NCI-H2081 (cell line): ENCODE measurements at places on chromosomes 2 and 18.

- no peak for DNase-seq
Observed at GRCh38 chr2:47236503-47237215, 81.6 kb upstream of the STPG4 start.

DNA sequence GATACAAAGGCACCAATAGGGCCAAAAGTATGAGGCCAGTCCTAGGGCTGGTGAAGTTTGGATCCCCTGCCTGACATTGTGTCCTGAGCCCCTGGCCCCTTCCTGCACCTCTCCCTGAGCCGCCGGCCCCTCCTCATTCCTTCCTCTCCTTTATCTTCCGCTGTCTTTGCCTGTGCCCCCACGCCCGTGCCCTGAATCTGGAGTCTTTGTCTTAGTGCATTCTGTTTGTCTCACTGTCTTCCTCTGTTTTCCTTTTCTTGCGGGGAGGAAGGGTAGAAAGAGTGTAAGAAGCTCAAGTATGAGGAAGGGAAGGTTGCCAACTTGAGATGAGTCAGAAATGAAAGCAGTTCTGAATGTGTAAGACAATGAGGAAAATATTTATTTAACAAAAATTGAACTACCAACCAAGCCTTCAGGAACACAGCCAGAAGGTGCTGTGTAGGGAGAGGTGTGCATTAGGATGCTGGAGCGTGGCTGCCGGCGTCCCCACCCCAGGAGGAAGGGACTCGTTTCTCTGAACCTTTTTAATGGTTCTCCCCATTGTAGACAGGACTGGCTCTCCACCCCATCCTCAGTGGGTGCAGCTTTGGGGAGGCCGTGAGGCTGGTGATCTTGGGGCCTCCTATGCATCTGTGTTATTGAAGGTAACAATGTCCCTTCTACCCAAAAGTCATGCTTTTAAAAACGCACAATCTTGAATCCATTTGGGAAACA lies 133.1 kb downstream of the NEDD4L start:
- no peak for DNase-seq

DNA sequence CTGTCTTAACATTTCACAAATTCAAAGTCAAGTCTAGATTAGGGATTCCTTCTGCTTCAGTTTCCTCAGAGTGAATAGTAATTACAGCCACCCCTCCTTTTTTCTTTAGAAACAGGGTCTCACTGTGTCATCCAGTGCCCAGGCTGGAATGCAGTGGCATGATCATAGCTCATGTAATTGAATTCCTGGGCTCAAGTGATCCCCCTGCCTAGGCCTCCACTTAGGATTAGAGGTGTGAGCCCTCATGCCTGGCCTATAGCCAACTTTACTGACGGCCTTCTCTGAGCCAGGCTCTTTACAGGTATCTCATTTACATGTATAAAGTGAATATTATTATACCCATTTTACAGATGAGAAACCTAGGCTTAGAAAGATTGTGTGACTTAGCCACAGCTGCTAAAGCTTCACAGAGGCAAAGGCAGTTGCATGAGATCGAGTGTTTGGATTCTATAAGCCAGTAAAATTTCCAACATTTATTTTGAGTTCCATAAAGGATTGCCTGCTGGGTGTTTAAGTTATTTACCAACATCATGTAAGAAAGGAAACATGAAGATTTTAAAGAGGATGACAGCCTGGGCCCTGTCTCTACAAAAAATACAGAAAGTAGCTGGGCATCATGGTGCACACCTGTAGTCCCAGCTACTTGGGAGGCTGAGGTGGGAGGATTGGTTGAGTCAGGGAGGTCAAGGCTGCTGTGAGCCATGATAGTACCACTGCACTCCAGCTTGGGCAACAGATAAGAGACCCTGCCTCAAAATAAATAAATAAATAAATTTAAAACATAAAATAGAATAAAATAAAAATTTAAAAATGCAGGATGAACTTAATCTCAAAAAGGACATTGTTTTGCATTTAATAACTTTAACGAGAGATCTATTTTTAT lies 1.8 kb downstream of the ENOSF1 start:
- DNase-seq, result no peak

DNA sequence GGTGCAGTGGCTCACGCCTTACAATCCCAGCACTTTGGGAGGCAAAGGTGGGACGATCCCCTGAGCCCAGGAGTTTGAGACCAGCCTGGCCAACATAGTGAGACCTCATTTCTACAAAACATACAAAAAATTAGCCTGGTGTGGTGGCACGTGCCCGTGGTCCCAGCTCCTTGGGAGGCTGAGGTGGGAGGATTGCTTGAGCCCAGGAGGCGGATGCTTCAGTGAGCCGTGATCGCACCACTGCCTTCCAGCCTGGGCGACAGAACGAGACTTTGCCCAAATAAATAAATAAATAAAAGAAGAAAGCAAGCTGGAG lies 91.7 kb upstream of the SEC11C start:
- no peak for DNase-seq

DNA sequence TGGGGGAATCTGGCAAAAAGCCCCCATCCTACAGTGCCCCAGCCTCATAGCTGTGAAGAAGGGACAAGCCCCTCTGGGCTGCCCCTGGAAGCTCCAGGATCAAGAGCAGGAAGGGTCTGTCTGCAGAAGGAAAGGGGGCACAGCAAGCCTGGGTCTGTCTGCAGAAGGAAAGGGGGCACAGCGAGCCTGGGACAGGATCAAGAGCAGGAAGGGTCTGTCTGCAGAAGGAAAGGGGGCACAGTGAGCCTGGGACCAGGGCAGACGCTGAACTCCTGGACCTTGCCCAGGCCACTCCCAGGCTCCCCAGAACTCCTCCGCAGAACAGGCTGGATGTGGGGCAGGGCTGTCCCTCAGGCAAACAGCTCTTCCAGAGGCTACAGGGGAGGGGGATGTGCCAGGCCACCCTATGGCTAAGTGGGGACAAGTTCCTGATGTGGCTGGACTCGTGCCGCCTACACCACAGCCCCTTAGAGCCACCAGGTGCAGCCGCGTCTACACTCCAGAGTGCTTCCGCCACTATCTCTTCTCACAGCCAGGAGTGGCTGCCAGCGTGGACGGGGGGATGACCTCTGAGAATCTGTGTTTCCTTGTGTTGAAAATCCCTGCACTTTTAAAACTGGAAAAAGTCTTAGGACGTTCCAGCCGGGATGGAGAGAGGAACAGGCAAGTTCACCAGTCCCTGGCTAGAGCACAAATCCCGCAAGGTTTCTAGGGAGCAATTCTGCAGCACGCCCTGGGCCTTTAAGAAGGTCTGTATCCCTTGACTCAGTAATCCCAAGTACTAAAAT lies 20.8 kb downstream of the KIF1A start:
- no peak for DNase-seq

DNA sequence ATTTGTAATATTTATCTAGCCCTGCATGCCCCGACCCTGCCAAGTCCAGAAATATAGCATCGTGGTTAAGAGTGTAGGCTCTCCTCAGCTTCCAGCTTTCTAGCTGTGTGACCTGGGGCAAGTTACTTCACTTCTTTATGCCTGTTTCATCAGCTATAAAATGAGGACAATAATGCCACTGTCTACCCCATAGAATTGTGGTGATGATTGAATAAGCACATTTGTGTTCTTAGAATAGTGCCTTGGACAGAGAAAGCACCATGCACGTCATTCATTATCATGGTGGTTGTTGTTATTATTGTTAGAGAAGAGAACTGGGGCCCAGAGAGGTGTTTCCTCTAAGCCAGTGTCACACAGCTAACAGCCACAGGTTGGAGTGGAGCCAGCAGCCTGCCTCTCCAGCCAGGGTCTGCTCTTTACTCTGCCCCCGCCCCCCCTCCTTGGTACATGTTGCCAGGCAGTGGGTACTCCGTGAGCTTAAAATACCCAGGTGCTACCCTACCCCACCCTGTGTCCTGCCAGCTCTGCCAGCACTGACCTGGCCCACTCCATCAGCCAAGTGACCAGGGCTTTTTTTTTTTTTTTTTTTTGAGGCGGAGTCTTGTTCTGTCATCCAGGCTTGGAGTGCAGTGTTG lies 202.1 kb downstream of the CTIF start:
- DNase-seq, result no peak

DNA sequence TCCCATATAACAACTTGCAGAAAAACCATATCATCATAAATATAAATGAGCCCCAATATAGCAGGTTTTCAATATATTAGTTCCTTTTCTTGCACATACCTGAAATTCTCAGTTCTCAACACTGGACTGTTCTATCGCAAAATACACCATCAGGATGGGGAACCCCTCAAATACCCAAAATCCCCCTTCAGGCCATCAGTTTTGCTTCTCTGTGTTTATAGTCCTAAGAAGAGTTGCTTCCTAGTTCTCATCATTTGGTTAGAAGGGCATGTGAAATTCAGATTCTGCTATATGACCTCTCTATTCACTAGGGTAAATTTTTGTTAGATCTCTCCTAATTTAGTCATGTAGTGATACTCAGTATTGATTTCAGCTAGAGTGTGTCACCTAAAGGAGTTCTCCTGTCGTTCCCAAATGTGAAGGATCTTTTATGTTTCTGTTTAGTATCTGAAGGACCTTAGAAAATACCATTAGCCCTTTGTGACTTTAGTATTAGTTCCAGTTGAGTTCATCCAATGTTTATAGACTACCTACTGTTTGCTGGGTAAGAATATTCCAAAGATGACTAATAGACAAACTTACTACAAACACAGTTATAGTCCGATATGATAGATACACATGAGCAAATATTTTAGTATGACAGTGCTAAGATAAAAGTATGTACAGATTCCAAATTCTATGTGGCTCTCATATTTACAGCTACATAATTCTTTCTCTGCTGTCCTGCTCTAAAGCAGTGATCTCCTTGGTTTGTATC lies 115.8 kb downstream of the TTC27 start:
- no peak for DNase-seq

GRCh38 chr2:54864096-54864495 lies 140.6 kb downstream of the EML6 start:
- DNase-seq, result no peak

- DNase-seq, result no peak
Observed at GRCh38 chr2:111149882-111150455, 29.3 kb downstream of the BCL2L11 start.

DNA sequence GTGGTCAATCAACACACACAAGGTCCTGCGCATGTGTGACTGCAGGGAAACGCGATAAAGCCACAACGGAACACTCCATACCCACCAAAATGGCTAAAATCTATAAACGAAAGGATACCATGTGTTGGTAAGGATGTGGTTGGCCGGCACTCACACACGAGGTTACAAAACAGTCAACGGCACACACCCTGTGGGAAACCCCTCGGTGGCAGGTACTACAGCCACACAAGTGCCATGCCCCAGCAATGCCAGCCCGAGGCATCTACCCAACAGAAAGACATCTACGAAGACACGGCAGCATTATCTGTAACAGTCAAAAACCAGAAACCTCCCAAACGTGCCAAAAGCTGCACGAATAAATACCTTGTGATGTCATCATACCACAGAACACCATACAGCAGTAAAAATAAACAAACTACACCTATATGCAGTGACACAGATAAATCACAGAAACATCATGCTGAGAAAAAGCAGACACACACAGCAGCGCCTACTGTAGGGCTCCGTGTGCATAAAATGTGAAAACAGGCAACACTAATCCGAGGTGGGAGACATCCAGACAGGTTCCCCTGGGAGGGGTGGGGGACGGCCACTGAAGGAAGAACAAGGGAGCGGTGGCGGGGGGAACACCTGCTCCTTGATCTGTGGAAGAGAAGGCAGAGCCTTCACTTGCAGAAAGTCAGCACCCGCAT lies 36.7 kb downstream of the HDAC4 start:
- no peak for DNase-seq

DNA sequence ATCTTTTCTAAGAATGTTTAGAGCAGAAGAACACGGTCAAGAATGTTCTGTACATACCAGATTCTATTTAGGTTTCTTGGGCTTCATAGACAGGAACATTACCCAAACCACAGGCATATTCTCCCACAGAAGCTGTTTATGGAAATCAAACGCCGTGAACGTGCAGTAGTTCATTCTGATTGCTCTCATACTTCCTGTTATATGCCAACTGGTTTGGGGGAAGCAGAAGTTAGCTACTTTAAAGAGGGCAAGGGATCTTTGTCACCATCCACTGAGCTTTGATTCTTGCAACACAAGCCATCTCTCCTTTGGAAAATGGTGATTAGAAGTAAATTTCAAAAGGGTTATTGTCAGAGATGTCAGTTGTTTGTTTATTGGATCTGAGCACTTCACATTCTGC lies 182.2 kb upstream of the NRP2 start:
- DNase-seq, result no peak
